ENCODE measurements at places on chromosomes 3 and 15. TPM values are rescaled to one million over a fixed set of nuclear protein-coding genes. Genes with fewer than 3 reads are reported as not detected.

The BLM gene
- total RNA-seq = 13.1 TPM

DNA sequence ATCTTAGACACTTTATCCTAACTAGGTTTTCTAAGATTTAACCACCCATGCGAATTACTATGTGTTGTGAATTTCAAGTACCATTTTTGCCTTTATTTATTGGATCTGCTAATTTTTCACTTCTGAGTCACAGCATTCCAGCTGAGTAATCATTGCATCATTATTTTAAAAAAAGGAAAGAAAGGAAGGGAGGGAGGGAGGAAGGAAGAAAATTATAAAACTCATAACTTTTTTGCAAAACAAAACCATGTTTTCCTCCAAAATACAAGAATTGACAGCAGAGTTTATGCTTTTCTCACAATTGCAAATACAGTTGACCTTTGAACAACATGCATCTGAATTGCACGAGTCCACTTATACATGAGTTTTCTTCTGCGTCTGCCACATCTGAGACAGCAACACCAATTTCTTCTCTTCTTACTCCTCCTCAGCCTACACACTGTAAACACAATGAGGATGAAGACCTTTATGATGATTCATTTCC, 651.4 kb upstream of the NECTIN3 start:
- peak; percentile 94 for DNase-seq

GRCh38 chr15:85455891-85456290, 75.5 kb downstream of the AKAP13 start:
- no peak for DNase-seq

DNA sequence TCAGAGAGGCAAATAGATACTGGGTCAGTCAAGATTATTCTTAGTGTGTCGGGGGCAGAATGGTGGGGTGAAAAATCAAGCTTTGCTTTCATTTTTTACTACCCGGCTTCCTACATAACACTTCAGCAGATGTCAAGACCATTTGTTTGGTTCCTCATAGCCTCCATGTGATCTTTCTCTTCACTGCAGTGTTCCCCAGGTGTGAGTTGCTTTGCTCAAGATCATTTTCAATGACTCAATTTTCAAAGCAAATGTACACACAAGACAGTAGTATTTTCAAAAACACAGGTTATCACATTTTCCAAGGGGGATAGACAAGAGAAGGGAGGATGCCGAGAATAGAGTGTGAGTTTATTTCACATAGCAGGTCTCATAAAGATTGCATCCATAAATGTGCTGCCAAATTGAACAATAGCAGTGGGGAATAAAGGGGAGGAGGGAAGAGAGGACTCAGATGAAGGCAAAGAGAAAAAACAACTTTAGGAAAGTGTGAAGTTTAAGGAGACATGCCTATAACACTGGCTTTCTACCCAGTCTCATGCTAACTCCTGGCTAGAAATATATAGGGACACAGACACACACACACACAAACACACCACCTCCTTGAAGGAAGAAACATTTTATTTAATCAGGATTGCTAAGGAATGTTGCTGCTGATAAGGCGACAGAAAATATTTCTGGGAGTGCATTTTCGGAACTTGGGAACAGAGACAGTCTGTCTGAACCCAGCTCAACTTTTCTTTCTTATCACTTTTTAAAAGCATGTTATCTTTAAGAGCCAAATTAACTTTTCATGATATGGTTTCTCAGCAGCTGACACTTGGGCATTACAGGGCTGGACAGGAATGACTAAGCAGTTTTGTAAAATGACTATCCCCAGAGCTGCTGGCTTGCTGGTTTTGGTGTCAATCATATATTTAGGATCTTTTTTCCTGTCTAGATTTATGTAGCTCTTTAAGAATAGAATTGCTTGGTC, 402.4 kb downstream of the RBMS3 start:
- peak; percentile 44 for DNase-seq

- DNase-seq = no peak
Measured at GRCh38 chr3:138365253-138365555, 16.8 kb downstream of the MRAS start.

GRCh38 chr3:140469491-140469890, 208.4 kb upstream of the TRIM42 start:
- peak; percentile 59 for DNase-seq

DNA sequence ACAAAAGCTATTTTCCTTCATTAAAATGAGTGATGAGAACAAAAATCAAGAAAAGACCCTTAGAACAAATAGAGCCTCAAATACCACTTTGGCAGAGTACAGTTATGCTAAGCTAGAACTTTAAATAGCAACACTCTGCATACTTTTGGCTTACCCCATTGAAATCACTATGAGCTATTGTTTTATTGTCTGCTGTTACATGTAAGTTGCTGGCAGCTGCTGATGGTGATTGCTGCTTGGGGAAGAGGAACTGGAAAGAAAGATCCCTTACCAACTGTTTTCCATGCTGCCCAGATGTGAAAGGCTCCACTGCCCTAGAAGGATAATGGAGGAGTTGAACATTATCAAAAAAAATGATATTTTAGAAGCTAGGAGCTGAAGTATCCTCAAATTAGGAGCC, 135.4 kb downstream of the SYNPR start:
- DNase-seq = no peak

GRCh38 chr3:50534681-50535330, 31.4 kb upstream of the CACNA2D2 start:
- no peak for DNase-seq

DNA sequence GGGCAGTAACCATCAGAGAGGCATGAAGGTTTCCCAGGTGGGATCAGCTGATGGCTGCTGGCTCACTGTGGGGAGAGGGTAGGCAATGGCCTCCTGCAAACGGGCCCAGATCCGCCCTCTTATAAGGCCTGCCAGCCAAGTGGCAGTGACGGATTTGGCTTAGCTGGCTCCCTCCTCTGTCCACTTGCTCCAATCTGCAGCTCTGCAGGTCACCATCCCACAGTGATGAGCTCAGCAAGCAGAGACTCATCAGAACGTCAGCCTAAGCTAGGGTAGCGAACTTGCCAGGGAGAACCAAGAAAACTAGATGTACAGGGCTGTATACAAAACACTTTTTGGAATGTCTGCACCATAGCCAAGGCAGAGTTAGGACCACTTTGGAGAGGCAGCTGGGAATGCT, 62.8 kb upstream of the DCLK3 start:
- DNase-seq = no peak

DNA sequence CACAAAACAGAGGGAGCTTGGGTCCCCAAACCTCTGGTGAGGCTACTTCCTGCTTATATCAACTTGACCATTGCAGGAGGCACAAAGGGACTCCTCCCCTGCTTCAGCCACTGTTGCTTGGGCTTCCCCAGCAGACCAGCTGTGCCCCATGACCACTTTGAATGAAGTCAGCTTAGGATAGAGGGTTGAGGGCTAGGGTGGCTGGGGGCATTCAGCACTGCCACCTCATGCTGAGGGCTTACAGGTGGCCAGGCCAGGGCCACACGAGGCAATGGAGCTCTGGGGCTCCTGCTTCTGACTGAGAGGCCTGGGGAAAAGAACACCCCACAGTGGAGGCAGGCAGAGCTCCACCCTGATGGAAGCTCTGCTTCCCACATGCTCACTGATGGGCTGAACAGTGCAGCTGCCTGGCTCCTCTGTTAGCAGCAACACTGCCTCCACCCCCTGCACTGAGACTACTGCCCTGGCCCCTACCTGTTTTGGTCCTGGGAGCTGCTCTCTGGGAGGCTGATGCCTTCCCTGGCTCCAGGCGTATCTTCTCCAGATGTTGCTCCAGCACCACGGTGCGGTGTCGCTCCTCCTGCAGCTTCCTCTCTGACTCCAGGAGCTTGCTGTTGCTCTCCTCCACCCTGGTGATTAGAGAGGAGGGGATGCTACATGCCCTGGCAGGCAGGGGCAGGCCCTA, 10.2 kb upstream of the HHATL start:
- DNase-seq = no peak

The IL20RB gene
- 1.1 TPM for total RNA-seq

DNA sequence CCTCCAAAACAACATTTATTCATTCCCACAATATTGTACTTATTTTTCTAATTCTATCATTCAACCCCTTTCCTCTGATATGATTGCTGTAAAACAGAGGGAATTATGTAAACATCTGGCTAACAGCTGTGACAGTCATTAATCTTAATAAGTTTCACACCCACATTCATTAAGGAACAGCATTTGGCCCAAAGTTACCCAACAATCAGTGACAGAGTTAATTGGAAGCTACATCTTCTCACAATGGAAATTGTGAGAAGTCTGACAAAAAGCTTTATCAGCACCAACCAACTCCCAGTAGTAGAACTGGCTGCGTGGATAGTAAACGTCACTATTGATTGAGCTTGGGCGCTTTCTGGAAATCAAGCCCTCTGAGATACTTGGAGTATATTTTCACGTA, 165.8 kb upstream of the SLC24A5 start:
- DNase-seq = no peak
